ENCODE measurements at places on chromosomes 1 and 21.

DNA sequence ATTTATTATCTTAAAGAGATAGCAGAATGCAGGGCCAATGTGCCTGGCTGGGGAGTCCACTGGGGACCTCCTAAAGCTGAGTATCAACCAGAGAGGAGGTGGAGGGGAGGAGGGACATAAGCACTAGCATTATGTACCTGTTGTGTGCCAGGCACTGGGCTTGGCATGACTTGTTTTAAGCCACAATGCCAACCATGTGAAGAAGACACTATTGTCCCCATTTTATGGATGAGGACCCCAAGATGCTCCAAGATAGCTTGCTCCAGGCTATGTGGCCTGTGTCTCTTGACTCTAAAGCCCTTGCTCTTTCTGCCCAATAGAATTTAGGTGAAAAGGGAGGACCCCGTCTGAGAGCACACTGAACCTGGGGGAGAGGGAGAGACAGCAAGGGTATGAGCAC, 111.3 kb downstream of the GLIS1 start:
- DNase-seq: no peak

DNA sequence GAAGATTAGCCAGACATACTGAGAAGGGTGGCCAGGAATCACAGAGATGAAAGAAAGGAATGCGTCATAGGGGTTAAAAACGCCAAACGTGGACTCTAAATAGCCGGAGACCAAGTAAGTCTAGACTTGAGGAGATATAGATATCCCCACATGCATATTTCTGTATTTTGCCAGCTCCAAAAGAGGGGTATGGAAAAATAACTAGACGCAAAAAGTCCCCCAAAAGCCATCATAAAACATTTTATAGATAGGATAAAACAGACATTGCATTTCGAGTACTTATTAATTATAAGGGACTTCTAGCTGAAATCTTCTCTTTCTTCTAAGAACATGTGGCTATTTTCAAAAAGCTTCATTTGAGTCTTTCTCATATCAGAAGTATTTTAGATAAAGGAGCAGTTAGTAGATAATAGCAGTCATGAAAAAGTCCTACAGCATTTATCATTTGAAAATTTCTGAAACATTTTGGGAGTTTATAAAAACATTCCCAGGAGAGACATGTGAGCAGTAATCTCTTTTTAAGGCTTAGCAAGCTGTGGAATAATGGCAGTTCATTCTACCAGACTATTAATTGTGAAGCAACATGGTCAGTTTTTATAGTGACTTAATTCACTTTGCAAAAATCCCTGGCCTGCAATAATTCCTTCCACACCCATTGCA, 6.1 kb downstream of the KIF26B start:
- no peak for DNase-seq

DNA sequence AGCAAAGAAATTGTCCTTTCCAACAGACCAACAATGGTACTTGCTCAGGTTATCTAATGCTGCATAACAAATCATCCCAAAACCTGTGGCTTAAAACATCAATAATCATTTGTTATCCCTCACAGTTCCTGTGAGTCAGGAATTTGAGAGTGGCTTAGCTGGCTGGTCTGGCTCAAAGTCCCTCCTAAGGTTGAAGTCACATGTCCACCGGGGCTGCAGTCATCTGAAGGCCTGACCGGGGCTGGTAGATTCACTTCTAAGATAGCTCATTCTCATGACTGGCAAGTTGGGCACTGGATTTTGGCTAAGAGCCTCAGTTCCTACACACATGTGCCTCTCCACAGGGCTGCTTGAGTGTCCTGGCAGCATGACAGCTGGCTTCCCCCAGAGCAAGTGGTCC, 16.9 kb downstream of the ERI3 start:
- no peak for DNase-seq

DNA sequence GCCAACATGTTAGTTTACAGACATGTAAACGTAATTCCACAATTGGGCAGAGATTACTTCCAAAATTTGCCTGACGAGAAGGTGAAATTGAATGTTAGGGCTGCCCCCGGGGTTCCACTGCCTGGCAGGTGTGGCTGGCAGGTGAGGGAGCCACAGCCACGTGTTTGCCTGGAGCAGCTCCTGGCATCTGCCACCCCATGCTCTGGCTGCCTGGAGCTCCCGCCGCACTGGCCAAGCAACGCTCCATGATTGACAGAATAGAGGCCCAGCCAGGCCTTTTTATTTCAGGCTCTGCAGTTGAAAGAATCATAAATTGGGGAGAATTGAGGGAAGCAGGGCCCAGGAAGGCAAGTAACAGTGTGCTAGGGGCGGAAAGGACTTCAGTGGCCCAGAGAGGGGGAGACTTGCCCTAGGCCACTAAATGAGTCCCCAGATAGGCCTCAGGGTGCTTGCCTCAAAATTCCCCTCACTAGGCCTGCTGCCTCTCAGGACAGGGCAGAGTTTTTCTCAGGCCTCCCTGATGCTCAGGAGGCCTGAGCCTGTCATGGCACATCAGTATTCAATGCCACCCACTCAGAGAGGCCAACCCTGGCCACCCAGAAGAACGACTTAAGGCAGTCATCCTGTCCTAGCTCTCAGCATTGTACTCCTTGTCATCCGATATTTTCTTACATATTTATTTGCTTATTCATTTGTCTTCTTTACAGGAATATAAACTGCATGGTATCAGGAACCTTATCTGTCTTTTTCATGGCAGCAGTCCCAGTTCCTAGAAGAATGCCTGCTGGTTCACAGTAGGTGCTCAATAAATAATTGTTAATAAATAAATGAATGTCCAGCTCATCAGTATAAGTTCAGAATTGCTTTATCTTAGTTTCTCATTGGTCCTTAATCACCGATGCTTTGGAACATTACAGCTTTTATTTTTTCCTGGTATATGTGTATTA, 16.6 kb upstream of the S1PR1 start:
- DNase-seq: no peak

DNA sequence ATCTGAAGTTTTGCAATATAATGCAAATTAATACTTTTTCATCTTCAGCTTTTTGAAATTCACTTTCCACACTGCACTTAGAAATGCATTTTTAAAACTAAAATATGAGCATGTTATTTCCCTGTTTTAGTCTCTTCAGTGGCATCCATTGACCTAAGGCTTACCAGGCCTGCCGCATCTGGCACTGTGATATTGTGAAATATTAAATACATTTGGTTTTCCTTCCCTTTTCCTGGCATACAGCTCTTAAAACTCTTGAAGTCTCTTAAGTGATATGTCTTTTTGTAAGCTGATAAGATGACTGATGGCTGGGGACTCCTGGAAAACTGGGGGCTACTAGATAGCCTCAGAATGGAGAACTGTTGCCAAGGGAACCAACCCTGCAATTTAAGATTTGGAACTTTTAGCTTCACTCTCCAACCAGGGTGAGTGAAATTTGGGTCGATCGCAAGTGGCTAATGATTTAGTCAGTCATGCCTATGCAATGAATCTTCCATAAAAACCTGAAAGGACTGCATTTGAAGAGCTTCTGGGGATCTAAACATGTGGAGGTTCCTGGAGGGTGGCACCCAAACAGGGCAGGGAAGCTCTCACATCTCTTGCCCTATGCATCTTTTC, 75.5 kb upstream of the PDC start:
- no peak for DNase-seq

- no peak for DNase-seq
Observed at GRCh38 chr1:157523774-157524493, 28.4 kb downstream of the FCRL5 start.

DNA sequence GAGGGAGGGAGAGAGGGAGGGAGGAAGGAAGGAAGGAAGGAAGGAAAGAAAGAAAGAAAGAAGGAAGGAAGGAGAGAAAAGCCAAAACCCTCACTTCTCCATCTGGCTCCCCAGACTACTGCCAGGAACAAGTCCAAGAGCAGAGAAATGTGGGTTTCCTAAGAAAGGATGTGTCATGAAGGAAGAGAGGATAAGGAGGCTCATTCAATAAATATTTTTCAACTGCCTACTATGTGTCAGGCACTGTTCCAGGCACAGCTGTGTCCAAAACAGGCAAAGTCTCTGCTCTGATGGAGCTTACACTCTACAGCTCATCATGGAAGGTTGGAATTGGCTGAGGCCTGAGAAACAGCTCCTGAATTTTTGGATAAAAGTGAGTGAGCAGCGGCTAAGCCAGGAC, 42.6 kb upstream of the ATP2B4 start:
- DNase-seq: no peak

- no peak for DNase-seq
Observed at GRCh38 chr1:39081271-39082009, 55.3 kb downstream of the NDUFS5 start.

DNA sequence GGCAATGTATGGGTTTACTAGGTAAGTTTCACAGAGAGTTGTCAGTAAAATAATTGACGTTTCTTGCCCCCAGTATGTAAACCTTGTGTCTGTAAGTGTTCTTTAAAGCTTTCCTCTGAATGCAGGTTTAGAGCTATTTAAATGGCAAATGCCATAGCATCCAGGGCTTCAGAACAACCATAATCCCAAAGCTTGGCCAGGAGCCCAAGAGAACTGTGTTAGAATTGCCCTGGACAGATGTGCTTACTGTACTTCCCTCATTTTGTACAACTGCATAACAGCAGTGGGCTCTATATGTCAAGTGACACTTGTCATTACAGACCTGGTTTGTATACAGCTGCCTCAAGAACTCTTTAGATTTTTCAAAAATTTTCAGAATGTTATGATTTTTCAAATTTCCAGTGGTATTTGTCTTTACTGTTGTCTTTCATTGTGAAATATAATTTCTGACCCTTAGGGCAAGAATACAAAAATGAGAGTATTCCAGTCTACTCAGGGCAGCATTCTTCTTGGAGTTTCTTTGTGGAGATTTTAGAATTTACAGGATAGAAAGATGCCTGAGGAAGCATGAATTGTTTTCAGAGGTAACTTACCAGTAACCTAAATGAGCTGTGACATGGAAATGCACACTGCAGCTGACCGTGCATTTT, 136.9 kb upstream of the L1TD1 start:
- DNase-seq: no peak

DNA sequence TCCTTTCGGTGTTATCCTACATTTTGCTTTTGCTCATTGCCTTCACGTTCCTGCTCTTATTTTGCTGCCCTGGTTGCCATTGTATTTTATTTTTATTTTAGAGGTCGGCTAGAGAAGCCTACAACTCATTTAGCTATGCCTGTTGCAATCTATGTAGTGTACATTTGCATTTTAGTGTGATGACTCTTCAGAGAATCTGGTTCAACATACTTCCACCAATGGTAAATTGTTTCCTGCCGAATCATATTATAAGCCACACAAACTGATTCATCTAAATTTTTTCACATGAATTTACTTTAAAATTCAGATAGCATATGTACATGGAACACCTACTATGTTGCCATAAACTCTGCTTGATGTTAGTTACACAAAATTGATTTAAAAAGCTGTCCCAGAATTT, 1596.9 kb downstream of the PLA2G4A start:
- DNase-seq: no peak

DNA sequence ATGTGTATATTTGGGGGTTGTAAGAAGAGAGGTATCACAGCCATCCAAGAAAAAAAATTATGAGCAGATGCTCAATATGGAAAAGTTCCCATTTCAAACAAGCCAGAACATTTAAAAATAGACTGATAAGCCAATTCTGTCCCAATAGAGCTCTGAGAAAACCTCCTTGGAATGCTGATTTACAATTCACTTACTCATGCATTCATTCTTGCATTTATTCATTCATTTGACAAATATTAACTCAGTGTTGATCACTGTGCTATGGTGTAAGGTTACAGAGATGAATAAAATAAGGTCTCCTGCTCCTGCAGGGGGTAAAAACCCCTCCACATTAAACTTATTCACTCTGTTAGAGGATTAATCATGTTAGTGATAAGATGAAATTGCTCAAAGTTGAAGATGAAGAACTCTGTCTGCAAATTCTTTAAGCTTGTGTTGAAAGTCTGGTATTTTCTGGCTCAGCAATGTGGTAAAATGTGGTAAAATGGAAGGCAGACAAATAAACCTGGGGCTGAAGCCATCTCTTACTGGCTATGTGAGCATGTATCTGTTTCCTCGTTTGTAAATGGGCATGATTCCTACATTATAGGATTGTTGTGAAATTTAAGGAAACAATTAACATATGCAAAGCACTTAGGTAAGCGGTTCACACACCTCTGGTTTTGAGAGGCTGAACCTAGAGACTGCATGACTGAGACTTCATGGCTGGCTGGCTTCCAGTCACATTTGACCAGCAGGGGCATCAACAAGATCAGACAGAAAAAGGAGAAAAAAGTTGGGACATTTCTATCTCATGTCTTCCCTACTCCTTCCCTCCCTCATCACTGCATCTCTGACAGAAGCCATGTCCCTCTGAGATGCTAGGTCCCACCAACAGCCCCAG, 45.0 kb upstream of the DAB1 start:
- no peak for DNase-seq

All from stimulated activated CD4-positive, alpha-beta T cell treated with anti-CD3 and anti-CD28 coated beads, Interleukin-1b, Interleukin-23, amount 100 ng/mL, for 24 hours (primary cell).